Activated naive CD8-positive, alpha-beta T cell treated with anti-CD3 and anti-CD28 coated beads, Interleukin-2, amount 10 ng/mL, durations not matched to agents 7 days and 5 days (primary cell): ENCODE measurements at places on chromosomes 2 and 18.

DNA sequence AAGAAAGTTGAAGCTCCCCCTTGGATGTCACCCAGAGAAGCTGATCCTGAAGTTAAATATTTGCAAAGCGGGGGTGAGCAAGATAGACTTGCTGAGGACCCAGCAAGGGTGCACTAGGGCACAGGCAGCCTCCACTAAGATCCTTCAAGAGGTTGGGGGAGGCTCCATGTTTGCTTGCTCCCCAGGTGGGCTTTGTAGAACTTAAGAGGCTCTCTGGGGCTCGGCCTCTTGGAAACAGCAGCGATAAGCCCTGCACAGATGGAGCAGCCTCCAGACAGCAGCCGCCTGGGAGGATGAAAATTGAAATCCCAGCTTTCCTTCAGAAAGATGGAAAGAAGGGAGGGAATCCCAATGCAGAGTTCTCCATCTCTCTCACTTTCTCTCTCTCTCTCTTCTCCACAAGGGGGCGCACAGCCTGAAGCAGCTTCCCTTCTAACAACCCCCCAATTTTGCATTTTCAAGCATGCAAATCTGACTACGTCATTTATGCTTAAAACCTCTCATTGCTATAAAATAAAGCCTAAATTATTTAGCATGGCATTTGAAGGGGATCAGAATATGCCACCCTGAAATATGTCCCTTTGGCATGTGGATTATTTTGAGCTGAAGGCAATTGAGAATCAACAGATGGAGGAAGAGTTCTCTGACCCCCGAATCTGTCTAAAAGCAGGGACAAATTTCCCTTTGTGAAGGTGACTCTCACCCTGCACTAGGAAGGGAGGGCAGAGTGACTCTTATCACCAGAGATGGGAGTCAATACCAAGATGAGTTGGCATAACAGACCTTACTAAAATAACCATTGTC lies 185.7 kb upstream of the KLHL29 start:
- no peak overlapping the region for H3K4me3 ChIP-seq
- H3K4me1 ChIP-seq: no peaks in the 10 kb centered on the region
- no peak overlapping the region for H3K27ac ChIP-seq

DNA sequence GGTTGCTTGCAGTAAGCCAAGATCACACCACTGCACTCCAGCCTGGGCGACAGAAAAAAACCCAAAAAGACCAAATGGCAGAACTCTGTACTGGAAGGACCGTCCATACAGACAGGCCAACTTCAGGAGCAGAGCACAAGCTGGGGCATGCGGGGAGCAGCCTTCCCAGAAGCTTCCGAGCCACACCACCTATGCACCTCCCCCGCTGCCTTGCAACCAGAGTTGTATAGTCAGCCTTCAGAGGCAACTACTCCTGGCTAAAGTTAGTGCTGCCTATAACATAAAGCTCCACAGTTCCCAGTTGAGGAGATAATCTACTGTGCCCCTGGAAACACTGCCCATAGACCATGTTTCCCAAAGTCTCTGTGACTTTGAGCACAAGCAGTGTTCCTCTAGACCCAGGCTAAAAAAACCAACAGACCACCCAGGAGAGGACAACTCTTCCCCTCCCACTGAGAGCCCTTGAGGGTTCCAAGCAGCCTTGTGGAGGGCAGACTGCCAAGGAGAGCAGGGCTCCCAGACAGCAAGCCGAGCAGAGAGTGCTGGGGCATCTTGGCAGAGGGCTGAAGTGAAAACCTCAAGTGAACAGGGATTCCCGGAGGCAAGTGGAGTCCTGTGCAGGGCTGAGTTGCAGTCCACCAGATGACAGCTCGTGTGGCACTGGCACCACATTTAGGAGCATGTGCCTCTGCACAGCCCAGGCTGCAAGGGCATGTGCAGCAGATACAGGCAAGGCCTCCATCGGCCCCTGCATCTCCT lies 6.8 kb downstream of the SFT2D3 start:
- no peak for DNase-seq
- no peak overlapping the region for H3K4me3 ChIP-seq
- H3K4me1 ChIP-seq: peaks cover 10% of the 10 kb centered on the region
- no peak overlapping the region for H3K27ac ChIP-seq
- peaks cover 25% of the 10 kb centered on the region for H3K36me3 ChIP-seq
- no peaks in the 10 kb centered on the region for H3K27me3 ChIP-seq

DNA sequence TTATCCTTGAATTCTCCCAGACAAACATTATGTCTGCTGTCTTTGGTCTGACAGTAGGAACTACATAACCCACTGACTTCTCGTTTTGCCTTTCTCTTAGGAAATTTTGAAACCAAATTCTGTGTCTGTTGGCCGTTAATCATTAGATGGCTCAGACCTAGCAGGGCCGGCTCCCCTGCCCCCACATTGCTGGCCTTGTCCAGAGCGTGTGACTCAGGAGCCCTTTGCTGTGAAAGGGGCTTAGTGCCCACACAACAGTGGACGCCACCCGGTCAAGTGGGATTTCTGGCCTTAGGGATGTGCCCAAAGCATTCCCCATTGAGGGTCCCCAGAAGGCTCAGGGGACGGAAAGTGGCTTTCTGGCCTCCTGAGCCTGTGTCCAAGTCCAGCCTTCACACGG lies 137.5 kb downstream of the CTIF start:
- H3K27me3 ChIP-seq: peaks cover 3% of the 10 kb centered on the region
- H3K4me3 ChIP-seq: no peak overlapping the region
- H3K27ac ChIP-seq: no peak overlapping the region
- H3K36me3 ChIP-seq: peaks cover 2% of the 10 kb centered on the region
- peaks cover 12% of the 10 kb centered on the region for H3K4me1 ChIP-seq

DNA sequence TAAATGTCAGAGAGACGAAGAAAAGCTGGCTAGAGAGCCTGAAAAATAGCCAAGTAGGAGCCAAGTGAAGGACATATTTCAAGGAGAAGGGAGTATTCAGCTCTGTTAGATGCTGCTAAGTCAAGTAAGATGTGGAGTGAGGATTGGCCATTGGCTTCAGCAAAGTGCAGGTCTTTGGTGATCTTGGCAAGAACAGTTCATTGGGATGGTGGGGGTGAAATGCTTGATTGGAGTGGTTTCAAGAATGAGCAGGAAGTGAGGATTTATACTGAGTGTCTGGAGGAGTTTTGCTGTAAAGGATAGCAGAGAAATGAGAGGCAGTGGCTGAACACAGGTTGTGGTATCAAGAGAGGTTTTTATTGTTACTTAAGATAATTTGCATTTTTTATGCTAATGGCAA lies 139.7 kb downstream of the PRPF40A start:
- peaks cover 1% of the 10 kb centered on the region for H3K4me1 ChIP-seq
- no peak for DNase-seq
- H3K27me3 ChIP-seq: peaks cover 3% of the 10 kb centered on the region
- no peaks in the 10 kb centered on the region for H3K36me3 ChIP-seq
- H3K27ac ChIP-seq: no peak overlapping the region
- no peak overlapping the region for H3K4me3 ChIP-seq

GRCh38 chr2:37637190-37637860 lies 34.1 kb downstream of the CDC42EP3 start:
- H3K4me3 ChIP-seq: no peak overlapping the region
- H3K27ac ChIP-seq: no peak overlapping the region
- peaks cover 16% of the 10 kb centered on the region for H3K36me3 ChIP-seq
- no peaks in the 10 kb centered on the region for H3K27me3 ChIP-seq

- H3K27me3 ChIP-seq: peaks cover 91% of the 10 kb centered on the region
- no peak overlapping the region for H3K4me3 ChIP-seq
- peaks cover 44% of the 10 kb centered on the region for H3K4me1 ChIP-seq
- H3K27ac ChIP-seq: no peak overlapping the region
Measured at GRCh38 chr2:161421686-161422085, 5.6 kb downstream of the TBR1 start.

DNA sequence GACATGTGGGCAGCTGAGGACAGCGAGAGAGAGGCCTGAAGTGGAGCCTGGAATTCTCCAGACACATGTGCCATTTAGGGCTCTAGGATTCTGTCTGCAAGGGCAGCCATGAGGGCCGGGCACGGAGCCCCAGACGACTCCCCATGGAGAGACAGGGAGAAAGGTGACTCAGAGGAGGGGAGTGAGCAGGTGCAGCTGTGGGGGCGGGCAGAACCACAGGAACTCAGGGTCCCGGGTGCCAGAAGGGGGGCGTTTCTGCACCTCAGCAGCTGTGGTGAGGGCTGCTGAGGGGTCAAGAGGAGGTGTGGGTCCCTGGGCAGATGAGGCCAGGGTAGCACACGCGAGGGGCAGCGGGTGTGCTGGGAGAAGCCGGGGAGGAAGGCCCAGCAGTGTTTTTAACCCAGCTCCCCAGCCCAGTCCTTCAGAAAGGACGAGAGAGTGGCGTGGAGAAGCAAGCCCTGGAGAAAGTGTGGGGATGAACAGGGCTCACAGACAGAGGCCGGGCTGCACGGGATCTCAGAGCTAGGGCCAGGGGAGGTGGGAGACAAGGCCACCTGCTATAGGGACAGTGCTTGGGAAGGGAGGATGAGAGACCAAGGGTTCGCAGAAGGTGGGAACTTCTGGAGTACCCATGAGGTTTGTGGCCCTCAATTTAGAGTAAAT lies 7.6 kb downstream of the GPR17 start:
- no peak overlapping the region for H3K4me3 ChIP-seq
- no peaks in the 10 kb centered on the region for H3K27me3 ChIP-seq
- no peak for DNase-seq
- no peaks in the 10 kb centered on the region for H3K36me3 ChIP-seq
- peak overlapping the region; percentile 42 for H3K27ac ChIP-seq
- peaks cover 7% of the 10 kb centered on the region for H3K4me1 ChIP-seq

DNA sequence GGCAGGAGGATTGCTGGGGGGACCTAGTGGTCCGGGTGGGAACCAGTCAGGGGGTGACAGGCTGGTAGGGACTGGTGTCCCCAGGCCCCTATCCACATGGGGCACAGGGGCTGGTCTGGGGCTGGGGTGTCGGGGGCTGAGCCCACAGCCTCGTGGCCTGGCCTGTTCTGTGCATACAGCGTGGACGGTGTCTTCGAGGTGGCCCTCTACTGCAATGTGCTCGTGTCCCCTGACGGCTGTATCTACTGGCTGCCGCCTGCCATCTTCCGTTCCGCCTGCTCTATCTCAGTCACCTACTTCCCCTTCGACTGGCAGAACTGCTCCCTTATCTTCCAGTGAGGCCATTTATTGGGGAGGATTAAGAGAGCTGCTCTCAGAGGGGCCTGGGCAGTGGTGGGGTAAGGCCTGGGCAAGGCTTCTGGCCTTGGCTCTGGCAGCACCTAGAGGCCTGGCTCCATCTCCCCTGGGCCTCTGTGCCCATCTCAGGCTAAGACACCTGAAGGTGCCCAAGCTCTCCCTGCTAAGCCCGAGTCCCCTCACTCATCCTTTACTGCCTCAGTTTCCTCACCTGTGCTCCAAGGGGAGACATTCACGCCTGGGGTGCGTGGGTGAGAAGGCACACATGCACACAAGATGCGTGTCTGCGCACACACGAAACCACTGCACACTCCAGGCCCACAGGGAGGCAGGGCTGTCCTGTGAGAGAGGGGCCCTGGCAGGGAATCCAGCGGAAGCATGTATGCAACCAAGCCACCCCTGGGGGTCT lies 1.9 kb downstream of the CHRNG start:
- peaks cover 14% of the 10 kb centered on the region for H3K4me1 ChIP-seq
- H3K4me3 ChIP-seq: no peak overlapping the region
- peaks cover 5% of the 10 kb centered on the region for H3K36me3 ChIP-seq
- peaks cover 7% of the 10 kb centered on the region for H3K27me3 ChIP-seq
- no peak for DNase-seq

DNA sequence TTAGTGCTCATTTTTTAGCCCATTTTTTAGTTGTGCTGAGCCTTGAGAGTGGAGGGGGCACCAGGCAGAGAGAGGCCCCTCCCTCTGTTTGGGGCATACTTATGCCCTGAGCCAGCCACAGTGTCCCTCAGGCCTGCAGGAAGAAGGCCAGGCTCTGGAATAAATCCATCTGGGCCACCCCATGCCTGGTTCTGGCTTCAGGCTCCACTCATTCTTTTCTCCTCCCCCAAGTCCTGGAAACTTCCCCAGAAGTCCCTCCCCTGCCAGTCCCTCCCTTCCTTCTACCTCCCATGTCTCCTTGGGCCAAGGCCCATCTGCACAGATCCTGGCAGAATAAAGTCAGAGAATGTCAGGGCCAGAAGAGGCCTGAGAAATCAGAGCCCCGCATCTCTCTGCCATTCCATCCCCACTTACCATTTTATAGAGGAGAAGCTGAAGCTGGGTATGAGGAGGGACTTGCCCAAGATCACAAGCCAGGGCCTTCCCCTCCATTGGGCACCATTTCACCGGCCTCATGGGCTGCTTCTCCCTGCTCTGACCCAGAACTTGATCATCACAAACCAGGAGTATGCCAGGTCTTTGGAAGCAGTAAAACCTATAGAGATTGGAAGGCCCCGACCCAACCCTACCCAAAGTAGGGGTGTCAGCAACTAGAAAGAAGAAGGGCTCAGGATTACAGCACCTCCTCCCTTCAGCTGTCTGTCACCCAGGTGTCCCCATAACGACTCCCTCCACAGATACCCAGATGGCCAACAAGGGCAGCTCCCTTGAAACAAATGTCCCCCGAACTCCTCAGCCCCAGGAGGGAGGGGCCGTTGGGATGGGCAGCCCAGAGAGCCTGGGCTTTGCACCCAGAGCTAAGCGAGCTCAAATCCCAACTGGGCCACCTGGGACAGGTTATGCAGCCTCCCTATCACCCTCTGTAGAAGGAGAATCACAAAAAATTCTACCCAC lies 108.4 kb downstream of the POLR1A start:
- DNase-seq: no peak
- H3K27me3 ChIP-seq: no peaks in the 10 kb centered on the region
- H3K27ac ChIP-seq: peak overlapping the region; percentile 99
- peaks cover 83% of the 10 kb centered on the region for H3K4me1 ChIP-seq

GRCh38 chr2:64667535-64667934 lies 13.8 kb upstream of the SERTAD2 start:
- H3K4me3 ChIP-seq: peak overlapping the region; percentile 46
- no peak for DNase-seq
- H3K27me3 ChIP-seq: no peaks in the 10 kb centered on the region
- peaks cover 26% of the 10 kb centered on the region for H3K4me1 ChIP-seq

DNA sequence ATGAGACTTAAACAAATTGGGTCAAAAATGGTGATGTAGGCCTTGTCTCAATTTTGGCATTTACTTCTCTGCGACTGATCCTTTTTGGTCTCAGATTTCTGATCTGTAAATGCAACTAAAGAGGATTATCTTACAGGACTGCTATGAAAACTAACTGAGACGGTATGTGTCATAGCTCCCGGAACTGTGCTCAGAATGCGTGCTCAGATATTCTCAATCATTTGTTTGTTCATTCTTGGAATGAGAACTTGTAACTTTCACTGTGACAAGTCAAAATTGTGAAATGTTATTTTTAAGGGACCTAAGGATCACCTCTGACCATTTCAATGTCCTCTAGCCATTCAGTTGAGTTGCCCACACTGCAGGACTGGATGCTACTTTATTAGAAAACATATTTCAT lies 498.2 kb upstream of the PIK3C3 start:
- H3K4me1 ChIP-seq: no peaks in the 10 kb centered on the region
- no peaks in the 10 kb centered on the region for H3K27me3 ChIP-seq
- no peak overlapping the region for H3K27ac ChIP-seq
- no peak for DNase-seq
- no peaks in the 10 kb centered on the region for H3K36me3 ChIP-seq
- no peak overlapping the region for H3K4me3 ChIP-seq

- H3K27me3 ChIP-seq: no peaks in the 10 kb centered on the region
- no peak for DNase-seq
- no peak overlapping the region for H3K27ac ChIP-seq
- H3K4me1 ChIP-seq: peaks cover 3% of the 10 kb centered on the region
Measured at GRCh38 chr2:159030674-159031380, 62.4 kb downstream of the TANC1 start.
